ENCODE measurements at places on chromosomes 3 and 15.

DNA sequence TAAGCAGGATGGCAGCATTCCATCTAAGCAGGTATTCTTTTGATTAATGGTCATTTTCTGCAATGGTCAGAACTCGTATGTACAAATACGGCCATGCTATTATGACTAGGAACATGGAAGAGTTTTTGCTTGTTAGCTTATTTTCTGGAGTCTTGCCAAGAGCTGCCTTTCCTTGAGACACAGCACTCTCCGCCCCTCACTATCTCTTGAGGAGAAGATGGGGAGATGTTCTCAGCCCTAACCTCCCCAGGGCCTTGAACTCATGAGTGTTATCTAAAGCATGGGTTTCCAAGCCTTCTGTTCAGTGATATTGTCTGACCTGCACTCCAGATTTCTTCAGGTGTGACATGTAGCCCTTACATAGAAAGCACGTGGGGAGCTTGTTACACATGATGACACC, 65.9 kb upstream of the ACTC1 start:
- no peak for DNase-seq

GRCh38 chr15:76898102-76898501, 7.0 kb downstream of the SCAPER start:
- DNase-seq, result peak; percentile 45

- no peak for DNase-seq
Observed at GRCh38 chr3:179956416-179956830, 80.3 kb downstream of the PEX5L start.

GRCh38 chr3:105837143-105837740, 31.6 kb downstream of the CBLB start:
- DNase-seq, result no peak

GRCh38 chr15:52080031-52080430, 32.5 kb downstream of the BCL2L10 start:
- no peak for DNase-seq

- DNase-seq, result no peak
Observed at GRCh38 chr3:182117583-182117982, 405.9 kb downstream of the SOX2 start.

DNA sequence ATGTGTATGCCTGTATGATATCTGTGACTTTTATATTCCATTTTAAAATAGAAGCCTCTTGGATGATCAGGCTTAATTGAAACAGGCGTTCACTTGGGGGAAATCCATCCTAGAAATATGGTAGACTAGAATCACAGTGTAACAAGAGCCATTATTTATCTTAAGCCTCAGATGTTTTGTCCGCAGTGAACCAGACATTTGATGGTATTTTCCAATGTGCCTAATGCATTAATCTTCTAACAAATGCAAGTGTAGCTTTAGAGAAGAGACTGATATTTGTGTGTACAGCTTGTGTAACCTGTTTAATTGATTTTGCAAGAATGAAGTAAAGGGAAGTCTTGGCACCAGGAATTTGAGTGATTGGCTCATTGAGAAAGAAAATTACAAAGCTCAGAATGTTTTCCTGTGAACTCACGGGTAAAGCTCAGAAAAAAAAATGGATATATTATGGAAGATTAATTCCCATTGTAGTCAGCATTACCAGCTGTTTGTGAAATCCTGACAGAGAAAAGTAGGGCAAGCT, 155.7 kb downstream of the SV2B start:
- no peak for DNase-seq

DNA sequence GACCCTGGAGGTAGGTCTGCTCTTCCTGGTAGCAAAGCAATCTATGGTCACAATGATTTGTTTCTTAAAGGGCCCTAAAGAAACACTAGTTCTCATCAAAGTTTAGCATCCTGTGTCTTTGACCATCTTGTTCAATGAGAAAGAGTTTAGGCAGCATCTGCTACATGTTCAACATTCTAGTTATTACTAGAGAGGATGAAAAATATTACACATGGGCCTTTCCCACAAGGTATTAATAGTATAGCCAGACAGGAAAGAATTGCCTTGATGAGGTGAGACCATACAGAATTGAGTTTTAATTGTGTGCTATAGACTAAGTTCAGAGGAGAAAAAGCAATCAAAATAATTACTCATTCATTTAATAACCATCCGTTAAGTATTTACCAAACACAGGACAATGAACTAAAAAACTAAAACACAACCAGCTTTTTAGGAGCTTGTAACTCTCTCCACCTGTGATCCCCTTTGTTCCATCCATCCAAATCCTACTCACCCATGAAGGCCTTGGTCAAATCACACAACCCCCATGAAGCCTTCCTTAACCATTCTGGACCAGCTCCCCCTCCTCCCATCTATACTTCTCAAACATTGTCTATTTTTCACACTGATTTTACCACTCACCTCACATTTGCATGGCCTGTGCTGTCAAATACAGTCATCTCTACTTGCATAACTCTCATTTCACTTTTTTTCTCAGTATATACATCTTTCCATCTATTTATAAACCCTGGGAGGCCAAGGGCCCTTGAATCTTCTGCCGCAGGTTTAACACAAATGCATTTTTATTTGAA, 122.9 kb downstream of the RORA start:
- no peak for DNase-seq

GRCh38 chr3:25503898-25504301, 75.8 kb downstream of the RARB start:
- no peak for DNase-seq

DNA sequence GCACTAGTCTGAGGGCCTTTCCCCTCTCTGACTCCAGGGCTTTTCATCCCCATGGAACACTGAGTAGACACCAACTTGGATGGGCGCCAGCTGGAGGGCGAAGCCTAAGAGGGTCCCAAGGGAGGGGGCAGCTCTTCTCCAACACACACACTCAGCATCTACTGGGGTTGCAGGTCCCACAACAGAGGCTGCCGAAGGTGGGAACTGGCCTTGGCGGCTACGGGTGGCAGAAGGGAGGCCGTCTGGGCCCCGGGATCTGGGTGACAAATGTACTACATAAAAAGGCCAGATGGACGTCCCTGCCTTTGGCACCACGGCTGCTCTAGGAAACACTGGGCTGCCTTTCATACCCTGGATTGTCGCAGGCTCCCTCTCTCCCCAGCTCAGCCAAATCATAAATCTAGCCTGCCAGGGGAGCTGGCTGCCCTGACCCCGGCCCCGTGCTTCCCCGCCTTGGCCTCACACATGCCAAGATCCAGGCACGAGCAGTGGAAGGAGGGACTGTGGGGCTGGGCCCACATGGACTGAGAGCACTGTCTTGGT, 31.5 kb downstream of the SEMA5B start:
- DNase-seq, result no peak

DNA sequence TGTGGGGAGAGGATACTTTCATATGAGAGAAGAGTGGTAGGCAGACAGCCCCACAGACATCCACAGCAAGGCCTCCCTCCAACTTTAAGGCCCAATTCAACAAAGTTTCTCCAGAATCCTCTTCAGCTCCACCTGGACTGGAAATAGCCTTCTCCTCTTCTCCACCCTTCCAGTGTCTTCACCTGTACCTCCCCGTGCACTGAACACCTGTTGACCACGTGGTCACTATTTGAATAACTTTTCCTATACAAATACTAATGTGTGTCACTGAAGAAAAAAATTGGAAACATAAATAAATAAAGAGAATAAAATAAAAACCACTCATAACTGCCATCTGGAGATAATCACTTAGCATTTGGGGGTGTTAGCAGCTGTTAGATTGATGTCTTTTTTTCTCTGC, 52.9 kb downstream of the CCNL1 start:
- no peak for DNase-seq

DNA sequence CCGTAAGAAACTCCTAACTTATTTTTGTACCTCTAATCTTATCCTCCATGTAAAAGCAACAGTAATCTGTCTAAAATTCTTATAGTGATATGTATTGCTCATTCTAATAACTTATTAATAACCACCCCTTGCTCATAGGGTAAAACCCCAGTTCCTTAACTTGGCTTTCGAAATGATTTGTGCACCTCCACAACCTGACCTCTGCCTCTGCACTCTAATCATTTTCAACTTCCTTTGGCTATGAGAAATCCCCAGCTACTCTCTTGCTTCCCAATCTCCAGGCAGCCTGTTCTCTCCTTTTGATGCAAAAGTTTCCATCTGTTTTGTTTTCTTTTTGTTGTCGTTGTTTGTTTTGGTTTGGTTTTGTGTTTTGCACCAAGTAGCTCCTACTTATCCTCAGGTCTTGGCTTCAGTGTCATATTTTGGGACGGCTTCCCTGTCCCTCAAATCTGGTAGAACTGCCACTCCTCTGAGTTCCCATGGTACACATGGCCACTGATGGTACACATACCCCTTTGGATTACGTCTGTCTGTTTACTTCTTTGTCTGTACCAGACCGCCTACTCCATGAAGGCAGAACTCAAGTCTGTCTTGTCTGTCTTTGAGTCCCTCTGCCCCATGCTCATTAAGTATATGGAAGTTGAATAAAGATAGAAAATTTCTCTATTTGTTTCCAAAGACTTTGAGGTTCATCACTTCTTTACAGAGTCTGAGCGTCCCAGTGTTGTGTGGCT, 105.6 kb upstream of the TGFBR2 start:
- DNase-seq, result no peak

GRCh38 chr15:59401824-59402569, 29.3 kb upstream of the MYO1E start:
- no peak for DNase-seq

DNA sequence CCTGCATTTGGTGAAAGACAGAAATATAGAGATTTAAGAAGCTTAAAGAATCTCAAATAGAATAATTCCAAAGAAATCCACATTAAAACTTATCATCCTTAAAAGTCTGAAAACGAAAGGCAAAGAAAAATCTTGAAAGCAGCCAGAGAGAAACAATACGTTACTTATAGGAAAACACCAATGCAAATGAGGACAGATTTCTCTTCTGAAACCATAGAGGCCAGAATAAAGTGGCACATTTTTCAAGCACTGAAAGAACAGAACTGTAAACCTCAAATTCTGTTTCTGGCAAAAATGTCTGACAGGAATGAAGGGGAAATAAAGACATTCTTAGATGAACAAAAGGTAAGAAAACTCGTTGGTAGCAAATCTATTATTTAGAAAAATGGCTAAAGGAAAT, 13.8 kb upstream of the ACTC1 start:
- no peak for DNase-seq

- no peak for DNase-seq
Observed at GRCh38 chr3:126394179-126394976, at the start of gene CFAP100. CFAP100 (plus strand) TSS chr3:126394909; CDS start chr3:126396001, 1,092 bp downstream.

GRCh38 chr3:23739536-23739935, 66.2 kb upstream of the UBE2E1 start:
- DNase-seq, result no peak

DNA sequence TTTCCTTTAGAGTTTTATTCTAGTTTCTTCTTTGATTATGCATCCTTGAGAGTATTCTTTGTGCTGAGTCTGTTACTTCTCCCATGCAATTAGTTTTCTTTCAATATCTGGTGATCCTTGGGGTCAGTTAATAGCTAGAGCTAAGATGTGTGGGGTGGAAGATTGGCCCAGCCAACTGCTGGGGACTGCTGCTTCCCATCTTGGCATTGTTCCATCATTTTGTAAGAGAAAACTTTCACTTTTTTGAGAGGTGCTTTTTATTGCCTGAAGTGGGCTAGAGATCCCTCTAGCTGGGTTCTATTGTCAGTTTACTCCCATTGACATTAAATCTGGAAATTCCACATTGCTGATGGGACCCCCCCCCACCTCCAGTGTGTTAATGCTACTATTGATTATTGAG, 15.4 kb downstream of the BCL2L10 start:
- DNase-seq, result no peak

DNA sequence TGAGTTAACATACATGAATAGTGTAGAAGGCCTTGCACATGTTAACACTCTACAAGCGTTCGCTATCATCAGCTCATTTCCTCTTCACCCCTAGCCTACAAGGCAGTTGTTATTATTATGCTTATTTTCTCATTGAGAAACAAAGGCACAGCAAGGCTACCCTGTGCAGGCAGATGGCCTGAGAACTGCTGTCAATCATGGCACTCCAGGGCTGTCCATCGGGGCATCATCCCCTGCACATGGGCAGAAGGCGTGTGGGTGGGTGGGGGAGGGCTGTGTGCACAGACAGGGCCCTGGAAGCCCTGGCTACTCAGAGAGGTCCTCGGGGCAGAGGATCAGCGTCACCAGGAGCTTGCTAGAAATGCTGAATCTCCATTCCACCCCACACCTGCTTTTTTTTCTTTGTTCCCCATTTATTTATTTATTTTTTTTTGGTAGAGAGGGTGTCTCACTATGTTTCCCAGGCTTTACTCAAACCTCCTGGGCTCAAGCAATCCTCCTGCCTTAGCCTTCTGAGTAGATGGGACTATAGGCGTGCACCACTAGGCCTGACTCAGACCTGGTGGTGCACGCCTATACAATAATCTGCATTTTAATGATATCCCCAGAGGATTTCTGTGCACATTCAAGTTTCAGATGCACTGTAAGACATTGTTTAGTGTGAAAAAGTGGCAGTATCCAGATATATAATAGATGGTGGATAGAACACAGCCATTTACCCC, 9.6 kb upstream of the ZXDC start:
- no peak for DNase-seq

- no peak for DNase-seq
Observed at GRCh38 chr3:177589911-177590381, 392.7 kb upstream of the TBL1XR1 start.

- DNase-seq, result no peak
Observed at GRCh38 chr3:73535137-73535536, 89.6 kb downstream of the PDZRN3 start.

GRCh38 chr3:189239616-189240015, 67.8 kb downstream of the TPRG1 start:
- no peak for DNase-seq

DNA sequence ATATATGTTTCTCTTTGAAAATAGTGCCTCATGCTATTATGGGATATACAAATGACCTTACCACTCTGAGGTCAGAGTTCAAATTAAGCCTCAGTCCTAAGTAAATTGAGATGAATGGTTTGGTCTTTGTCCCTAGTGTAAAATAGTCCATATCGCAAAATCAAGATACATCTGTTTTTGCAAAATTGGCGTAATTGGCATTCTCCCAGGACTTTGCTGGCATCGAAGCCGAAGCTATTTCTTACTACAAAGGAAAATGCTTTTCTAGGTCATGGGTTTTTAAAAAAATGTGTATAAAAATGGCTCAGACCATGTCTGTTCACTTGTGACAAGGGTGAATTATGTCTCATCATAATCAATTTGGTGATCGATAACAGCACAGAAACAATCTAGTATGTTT, 25.9 kb downstream of the ROBO2 start:
- no peak for DNase-seq

DNA sequence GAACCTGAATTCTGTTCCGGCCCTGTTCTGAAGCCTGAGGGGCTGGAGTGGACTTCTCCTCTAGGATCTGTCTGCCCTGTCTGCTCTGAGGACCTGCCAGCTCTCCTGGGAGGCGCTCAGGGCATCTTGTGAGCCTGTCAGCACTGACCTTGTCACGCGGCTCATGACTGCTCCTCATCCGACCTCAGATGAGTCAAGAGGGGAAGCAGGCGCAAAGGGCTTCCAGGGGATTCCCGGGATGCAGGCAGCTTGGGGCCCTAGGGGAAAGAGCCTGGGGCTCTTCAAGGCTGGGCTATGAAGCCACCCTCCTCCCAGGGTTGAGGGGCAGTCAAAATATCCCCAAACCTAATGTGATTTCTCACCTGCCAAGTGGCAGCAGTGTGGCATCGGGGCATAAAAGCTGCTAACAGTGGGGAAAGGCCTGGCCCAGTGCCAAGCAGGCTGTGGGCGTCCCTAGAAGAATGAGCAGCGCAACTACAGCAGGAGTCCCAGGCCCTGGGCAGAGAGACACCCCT, 27.6 kb upstream of the ANKDD1A start:
- no peak for DNase-seq

Data from LNCaP clone FGC (cell line).